Stimulated activated CD4-positive, alpha-beta T cell treated with anti-CD3 and anti-CD28 coated beads, Interleukin-1b, Interleukin-23, amount 100 ng/mL, for 1 hour (primary cell): ENCODE measurements at places on chromosomes 12 and 14.

GRCh38 chr14:61764342-61765122, 2.3 kb downstream of the SNAPC1 start:
- no peak for DNase-seq

DNA sequence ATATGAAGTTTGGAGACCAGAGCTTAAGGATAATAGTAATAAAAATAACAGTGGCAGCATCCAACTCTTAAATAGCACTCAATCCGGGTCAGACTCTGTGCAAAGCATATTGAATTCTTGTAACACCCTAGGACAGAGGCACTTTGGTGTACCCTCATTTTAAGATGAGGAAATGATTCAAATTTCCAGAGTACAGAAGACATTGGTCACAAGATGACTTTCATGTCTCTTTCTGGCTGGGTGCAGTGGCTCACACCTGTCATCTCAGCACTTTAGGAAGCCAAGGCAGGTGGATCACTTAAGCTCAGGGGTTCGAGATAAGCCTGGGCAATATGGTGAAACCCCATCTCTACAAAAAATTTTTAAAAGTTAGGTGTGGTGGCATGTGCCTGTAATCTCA, 235.8 kb downstream of the SLC15A4 start:
- no peak for DNase-seq

DNA sequence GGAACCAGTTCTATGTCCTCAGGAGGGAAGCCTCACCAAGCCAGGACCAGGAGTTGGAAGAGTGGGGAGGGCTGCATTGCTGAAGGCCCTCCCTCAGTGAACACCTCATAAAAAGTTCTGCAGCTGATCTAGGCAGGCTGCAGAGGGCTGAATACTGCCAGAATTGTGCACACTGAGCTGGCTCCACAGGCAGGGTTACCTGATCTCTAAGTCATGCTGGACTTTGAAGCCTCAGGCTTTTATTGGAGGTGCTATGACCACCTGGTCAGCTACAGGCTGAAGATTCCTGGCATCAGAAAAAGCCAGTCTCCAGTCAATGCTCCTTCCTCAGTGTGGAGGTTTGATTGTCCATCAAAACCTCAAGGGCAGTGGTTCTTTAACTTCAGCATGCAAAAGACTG, 39.7 kb downstream of the FOS start:
- no peak for DNase-seq

DNA sequence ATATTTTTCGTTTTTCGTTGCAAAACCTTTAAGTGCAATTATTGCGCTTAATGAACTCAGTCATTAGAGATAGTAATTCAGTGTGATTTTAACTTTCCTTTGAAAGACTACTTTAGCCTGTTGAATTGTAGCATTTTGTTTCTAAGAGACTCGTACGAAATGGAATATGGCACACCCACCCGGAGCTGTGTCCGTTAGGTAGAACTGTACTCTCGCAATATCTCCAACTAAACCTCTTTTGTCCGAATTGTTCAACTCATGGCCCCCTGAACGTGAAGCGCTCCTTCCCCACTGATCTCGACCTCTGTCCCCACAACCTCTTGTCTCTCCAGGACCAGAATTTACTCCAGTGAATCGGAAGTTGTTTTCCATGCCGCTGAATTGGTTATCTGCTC, 800 bp downstream of the PCNX4 start:
- no peak for DNase-seq

GRCh38 chr12:83042441-83043200, 355.9 kb downstream of the TMTC2 start:
- DNase-seq = no peak

DNA sequence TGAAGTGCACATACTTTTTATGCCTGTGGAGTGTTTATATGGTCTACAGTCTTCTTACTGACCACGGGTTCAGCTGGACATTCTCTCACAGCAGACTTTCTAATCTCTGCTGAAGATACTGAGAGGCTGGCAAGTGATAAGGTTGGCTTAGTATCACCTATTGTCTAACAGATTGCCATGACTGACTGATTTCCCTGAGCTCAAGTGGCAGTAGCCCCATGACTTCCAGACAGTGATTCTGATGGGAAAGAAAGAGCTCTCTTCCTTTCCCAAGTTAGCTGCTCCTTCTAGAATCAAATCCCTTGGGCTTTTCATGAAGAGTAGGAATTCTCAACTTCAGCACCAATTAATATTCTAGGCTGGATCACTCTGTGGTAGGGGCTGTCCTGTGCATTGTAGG, 141.4 kb downstream of the ANO4 start:
- no peak for DNase-seq

GRCh38 chr12:52231305-52232202, 1.5 kb upstream of the KRT7 start:
- no peak for DNase-seq
